ENCODE measurements at places on chromosomes 5 and 9. TPM values are rescaled to one million over a fixed set of nuclear protein-coding genes. Genes with fewer than 3 reads are reported as not detected.

GRCh38 chr5:37116359-37116758 lies 132.8 kb downstream of the CPLANE1 start:
- DNase-seq, result no peak

- DNase-seq, result no peak
These were observed 58.5 kb downstream of the CSF2 start for GRCh38 chr5:132132138-132132537.

The SEMA5A gene
- 0.44 TPM for total RNA-seq

GRCh38 chr5:126002222-126002897 lies 420.8 kb upstream of the GRAMD2B start:
- no peak for DNase-seq

DNA sequence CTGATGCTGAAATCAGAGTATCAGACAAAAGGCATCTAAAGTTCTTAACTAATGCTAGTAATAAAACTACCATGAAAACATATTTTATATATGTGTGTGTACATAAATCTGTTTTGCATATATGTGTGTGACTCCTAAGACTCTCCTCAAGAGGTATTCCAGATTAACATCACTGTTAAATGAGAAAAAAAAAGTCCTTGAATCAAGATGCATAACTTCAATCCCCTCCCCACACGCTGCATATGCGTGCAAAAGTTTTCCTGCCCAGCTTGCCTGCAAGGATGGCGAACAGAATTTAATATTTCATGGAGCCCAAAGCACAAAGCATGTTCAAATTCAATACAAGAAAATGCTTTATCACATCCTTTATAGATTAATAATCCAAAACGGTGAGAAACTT lies 34.7 kb downstream of the EFNA5 start:
- no peak for DNase-seq

- no peak for DNase-seq
These were observed 3.8 kb downstream of the LHFPL2 start for GRCh38 chr5:78644741-78645300.

DNA sequence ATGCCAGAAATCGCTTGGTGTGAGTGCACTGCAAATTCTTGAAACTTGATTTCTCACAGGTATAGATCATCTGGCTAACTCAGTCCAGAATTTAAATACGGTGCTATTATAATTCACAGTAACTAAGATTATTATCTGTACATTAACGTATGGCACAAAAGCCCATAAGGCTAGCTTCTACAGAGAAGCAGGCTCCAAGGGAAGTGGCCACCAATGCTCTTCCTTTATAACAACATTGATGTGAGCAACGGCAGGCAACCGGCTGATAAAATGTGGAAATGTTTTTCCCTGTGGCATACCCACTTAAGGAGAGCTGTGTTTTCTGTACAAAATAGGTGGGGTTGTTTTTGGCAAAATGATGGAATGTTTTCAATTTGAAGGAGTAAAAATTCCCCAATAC lies 35.7 kb downstream of the SEMA4D start:
- DNase-seq, result no peak

- no peak for DNase-seq
These were observed 17.3 kb upstream of the MED10 start for GRCh38 chr5:6395621-6396020.

- DNase-seq, result no peak
These were observed 69.5 kb upstream of the HAND1 start for GRCh38 chr5:154547551-154547950.

DNA sequence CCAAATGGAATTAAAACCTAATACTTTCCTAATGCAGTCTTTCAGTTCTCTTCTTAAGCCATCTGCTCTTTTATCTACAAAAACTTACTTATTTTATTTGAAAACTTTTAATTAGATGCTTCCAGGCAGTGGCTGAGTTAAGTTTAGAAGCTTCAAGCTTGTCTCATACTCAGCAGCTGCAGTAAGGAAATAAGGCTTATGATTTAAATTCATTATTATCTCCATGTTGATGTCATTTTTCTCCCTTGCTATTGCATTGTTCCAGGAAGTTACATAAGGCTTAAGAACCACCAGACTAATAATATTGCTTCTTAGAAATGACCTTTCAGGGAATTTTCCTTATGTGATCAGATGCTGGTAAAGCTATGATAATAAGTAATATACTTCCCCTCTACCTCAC lies 119.6 kb downstream of the PPP2R2B start:
- DNase-seq, result no peak

The ANKRD20A1 gene
- total RNA-seq, result 0.87 TPM

All from lung microvascular endothelial cell (primary cell).